Left lung (tissue), 14 donors: ENCODE measurements at places on chromosomes 3 and 15.
A peak's percentile ranks its signal among the peaks of the same experiment; 100 is the strongest.

DNA sequence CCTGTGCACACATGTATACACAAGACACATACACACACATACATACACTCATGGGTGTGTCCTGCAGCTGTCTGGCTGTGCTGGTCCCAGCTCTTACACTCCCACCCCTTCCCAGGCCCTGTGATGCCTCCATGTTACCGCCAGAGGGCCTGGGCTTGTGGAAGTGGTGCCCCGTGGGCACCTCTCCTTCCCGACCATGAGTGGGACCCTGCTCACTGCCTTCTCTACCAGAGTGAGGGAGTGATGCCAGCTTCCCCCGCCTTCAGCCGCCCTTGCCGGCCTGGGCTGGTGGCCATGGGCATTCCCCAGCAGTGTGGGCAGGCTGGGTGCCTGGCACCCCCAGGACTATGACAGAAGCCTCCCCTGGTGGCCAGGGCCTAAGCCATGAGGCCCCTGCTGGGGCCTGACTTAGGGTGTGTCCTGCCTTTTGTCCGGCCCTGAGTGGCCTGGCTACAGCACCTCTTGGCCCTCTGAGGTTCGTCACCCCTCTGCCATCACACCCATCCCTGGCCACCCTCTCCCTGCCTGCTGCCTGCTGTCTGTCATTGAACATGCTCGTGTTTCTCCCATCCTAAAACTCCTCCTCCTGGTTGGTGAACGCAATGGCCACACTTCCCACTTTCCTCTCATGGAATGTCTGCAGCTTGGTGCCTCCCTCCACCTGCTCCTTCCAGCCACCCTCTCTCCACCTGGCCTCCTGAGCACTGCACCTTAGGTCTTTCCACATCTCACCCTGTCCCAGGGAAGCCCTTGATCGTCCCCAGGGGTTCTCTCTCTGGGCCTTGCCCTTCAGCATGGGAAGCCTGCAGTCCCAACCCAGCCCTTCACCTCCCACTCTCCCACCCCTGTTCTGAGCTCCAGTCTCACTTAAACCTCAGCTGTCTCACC, 14.6 kb downstream of the HDAC11 start:
- H3K4me3 ChIP-seq = no peak overlapping the region
- H3K27ac ChIP-seq = no peak overlapping the region
- H3K4me1 ChIP-seq = peaks cover 7% of the 10 kb centered on the region
- H3K27me3 ChIP-seq = no peaks in the 10 kb centered on the region

GRCh38 chr3:31572236-31573004, 39.7 kb downstream of the STT3B start:
- H3K27ac ChIP-seq = no peak overlapping the region
- H3K4me3 ChIP-seq = no peak overlapping the region
- no peaks in the 10 kb centered on the region for H3K4me1 ChIP-seq
- no peaks in the 10 kb centered on the region for H3K27me3 ChIP-seq
- H3K36me3 ChIP-seq = no peaks in the 10 kb centered on the region

DNA sequence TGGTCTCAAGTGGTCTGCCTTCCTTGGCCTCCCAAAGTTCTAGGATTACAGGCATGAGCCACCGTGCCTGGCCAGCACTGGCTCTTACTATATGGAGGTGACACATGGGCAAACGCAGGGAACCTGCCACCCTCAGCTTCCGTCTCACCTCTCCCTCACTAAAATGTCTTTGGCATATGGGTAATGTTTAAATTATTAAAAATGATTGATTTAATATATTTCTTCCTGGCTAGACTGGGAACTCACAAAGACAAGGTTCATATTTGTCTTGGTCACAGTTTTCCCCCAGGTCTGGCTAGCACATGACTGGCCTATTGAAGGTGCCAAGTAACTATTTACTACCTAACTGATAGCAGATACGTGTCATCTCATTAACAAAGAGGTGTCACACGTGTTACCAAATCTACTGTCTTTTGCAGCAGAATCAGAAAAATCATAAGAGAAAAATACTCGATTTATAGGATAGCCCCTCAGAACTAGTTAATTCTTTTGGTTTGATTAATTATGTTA, 48.2 kb downstream of the SYNM start:
- H3K27me3 ChIP-seq = no peaks in the 10 kb centered on the region
- no peaks in the 10 kb centered on the region for H3K36me3 ChIP-seq
- DNase-seq = no peak
- H3K4me3 ChIP-seq = no peak overlapping the region
- no peak overlapping the region for H3K27ac ChIP-seq

DNA sequence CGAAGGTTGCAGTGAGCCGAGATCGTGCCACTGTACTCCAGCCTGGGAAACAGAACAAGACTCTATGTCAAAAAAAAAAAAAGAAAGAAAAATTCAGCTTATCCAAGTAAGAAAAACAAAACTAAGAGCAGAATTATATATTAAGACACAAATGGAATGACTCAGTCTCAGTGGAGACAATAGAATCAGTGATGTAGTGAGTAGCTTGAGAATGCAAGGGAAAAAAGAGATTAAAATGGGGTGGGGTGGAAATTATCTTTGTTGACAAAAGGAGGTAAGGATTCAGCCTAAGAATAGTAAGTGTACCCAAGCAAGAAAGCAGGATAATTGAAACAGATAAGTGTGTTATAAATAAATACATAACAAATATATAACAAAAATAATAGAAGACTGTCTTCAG, 70.7 kb downstream of the BLM start:
- H3K27me3 ChIP-seq = no peaks in the 10 kb centered on the region
- H3K4me3 ChIP-seq = no peak overlapping the region
- no peaks in the 10 kb centered on the region for H3K4me1 ChIP-seq
- no peaks in the 10 kb centered on the region for H3K36me3 ChIP-seq

GRCh38 chr3:12073106-12073505, 68.9 kb downstream of the SYN2 start:
- H3K27ac ChIP-seq = no peak overlapping the region
- no peaks in the 10 kb centered on the region for H3K36me3 ChIP-seq
- H3K27me3 ChIP-seq = no peaks in the 10 kb centered on the region

DNA sequence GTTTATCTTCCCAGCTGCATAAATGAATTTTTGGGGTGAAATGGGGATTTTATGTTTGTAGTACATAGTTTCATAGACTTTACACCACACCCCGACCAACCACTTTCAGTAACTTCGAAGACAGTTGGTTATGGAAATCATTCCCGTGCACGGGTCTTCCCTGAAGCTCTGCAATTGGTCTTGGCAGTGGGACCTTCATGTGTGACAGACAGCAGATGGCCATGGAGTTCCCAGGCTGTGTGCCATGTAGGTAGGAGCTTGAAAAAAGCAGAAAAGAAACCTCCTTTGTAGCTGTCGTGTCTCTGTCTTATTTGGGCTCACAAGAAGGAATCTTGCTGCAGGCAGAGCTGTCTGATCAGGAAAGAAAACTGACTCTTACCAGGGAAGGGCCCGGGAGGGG, 25.9 kb downstream of the EXOG start:
- no peak for DNase-seq
- no peak overlapping the region for H3K27ac ChIP-seq
- H3K4me1 ChIP-seq = no peaks in the 10 kb centered on the region
- no peaks in the 10 kb centered on the region for H3K27me3 ChIP-seq

GRCh38 chr3:194042927-194043326, 93.0 kb upstream of the HES1 start:
- H3K36me3 ChIP-seq = no peaks in the 10 kb centered on the region
- H3K4me3 ChIP-seq = no peak overlapping the region

DNA sequence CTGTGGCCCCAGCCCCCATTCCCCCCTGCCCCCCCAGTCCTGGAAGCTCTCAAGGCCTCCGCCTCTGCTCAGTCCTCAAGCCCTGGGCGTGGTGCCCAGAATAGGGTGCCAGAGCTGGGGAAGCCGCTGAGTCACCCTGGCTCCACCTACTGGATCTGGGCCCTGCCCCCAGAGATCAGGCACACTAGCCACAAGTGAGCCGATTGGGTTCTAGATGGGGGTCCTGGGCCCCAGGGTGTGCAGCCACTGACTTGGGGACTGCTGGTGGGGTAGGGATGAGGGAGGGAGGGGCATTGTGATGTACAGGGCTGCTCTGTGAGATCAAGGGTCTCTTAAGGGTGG, 5.7 kb downstream of the EIF4G1 start:
- peak; percentile 97 for DNase-seq
- peak overlapping the region; percentile 89 for H3K27ac ChIP-seq
- H3K36me3 ChIP-seq = peaks cover 5% of the 10 kb centered on the region
- peaks cover 78% of the 10 kb centered on the region for H3K4me1 ChIP-seq

DNA sequence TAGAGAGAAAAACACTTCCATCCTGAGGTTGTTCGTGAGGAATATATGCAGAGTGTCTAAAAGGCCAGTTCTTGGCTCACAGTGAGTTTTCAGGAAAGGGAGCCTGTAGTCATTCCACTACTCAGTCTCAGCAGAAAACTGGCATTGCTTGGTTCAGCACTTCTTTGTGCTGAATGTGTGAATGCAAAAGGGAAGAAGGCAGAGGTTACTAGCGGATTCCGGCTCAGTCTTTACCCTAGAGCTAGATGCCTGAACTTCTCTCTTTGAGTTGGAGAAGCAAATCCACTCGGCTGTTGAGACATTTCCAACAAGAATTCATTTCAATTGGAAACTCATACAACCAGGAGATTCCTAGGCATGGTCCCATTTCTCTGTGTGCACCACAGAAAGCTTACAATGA, 23.1 kb upstream of the FRMD4B start:
- peaks cover 10% of the 10 kb centered on the region for H3K4me1 ChIP-seq
- H3K36me3 ChIP-seq = no peaks in the 10 kb centered on the region
- no peak for DNase-seq
- H3K4me3 ChIP-seq = no peak overlapping the region

GRCh38 chr15:91376038-91376437, 276.0 kb downstream of the SV2B start:
- H3K27ac ChIP-seq = no peak overlapping the region
- no peak for DNase-seq
- H3K36me3 ChIP-seq = no peaks in the 10 kb centered on the region
- H3K4me3 ChIP-seq = no peak overlapping the region
- no peaks in the 10 kb centered on the region for H3K27me3 ChIP-seq

- H3K27ac ChIP-seq = no peak overlapping the region
- H3K36me3 ChIP-seq = no peaks in the 10 kb centered on the region
- H3K27me3 ChIP-seq = no peaks in the 10 kb centered on the region
- DNase-seq = no peak
- H3K4me3 ChIP-seq = no peak overlapping the region
- H3K4me1 ChIP-seq = no peaks in the 10 kb centered on the region
Observed at GRCh38 chr3:157810924-157811718, 295.1 kb downstream of the SHOX2 start.

DNA sequence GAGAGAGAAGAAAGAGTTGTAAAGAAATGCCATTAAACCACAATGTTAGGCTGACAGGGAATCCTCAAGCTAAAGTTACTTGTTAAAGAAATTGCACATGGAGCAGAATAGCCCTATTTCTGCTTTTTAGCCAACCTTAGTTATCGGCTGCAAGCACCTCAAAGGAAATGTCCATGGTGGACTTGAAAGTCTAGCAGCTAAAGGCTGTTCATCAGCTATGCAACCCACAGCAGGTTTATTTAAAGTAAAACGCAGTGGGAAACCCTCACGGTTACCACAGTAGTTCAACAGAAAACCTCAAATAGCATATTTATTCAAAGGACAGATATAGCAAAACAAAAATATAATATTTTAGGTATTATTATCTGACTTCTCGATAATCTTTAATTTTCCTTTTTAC, 967.2 kb downstream of the IGSF11 start:
- H3K27ac ChIP-seq = no peak overlapping the region
- H3K4me1 ChIP-seq = no peaks in the 10 kb centered on the region
- no peaks in the 10 kb centered on the region for H3K27me3 ChIP-seq
- no peaks in the 10 kb centered on the region for H3K36me3 ChIP-seq
- DNase-seq = no peak

GRCh38 chr3:64584179-64584578, 103.6 kb downstream of the ADAMTS9 start:
- no peak overlapping the region for H3K27ac ChIP-seq
- no peak overlapping the region for H3K4me3 ChIP-seq
- no peaks in the 10 kb centered on the region for H3K36me3 ChIP-seq
- DNase-seq = no peak
- H3K4me1 ChIP-seq = no peaks in the 10 kb centered on the region
- H3K27me3 ChIP-seq = no peaks in the 10 kb centered on the region

- H3K4me1 ChIP-seq = no peaks in the 10 kb centered on the region
- no peak overlapping the region for H3K4me3 ChIP-seq
- no peaks in the 10 kb centered on the region for H3K27me3 ChIP-seq
- no peaks in the 10 kb centered on the region for H3K36me3 ChIP-seq
- H3K27ac ChIP-seq = no peak overlapping the region
- no peak for DNase-seq
Observed at GRCh38 chr3:6640907-6641306, 220.0 kb upstream of the GRM7 start.

- no peaks in the 10 kb centered on the region for H3K36me3 ChIP-seq
- no peak overlapping the region for H3K27ac ChIP-seq
- no peaks in the 10 kb centered on the region for H3K27me3 ChIP-seq
Observed at GRCh38 chr15:91664224-91664836, 189.2 kb upstream of the SLCO3A1 start.

- peaks cover 98% of the 10 kb centered on the region for H3K4me1 ChIP-seq
- no peak overlapping the region for H3K4me3 ChIP-seq
- H3K27ac ChIP-seq = no peak overlapping the region
- no peak for DNase-seq
Observed at GRCh38 chr15:40332113-40332781, 8.5 kb downstream of the CCDC9B start.

- H3K36me3 ChIP-seq = no peaks in the 10 kb centered on the region
- H3K4me3 ChIP-seq = no peak overlapping the region
- no peaks in the 10 kb centered on the region for H3K27me3 ChIP-seq
- peak overlapping the region; percentile 47 for H3K27ac ChIP-seq
- DNase-seq = peak; percentile 53
Observed at GRCh38 chr3:72008226-72008996, 223.5 kb upstream of the PROK2 start.

GRCh38 chr3:94001191-94001590, 21.2 kb downstream of the ARL13B start:
- no peak for DNase-seq
- peaks cover 6% of the 10 kb centered on the region for H3K4me1 ChIP-seq
- H3K27me3 ChIP-seq = no peaks in the 10 kb centered on the region
- H3K27ac ChIP-seq = peak overlapping the region; percentile 62
- H3K4me3 ChIP-seq = no peak overlapping the region

- H3K27me3 ChIP-seq = no peaks in the 10 kb centered on the region
- H3K4me3 ChIP-seq = no peak overlapping the region
- DNase-seq = no peak
- no peaks in the 10 kb centered on the region for H3K36me3 ChIP-seq
- no peak overlapping the region for H3K27ac ChIP-seq
Observed at GRCh38 chr3:102605153-102605552, 170.3 kb downstream of the ZPLD1 start.

GRCh38 chr15:60219866-60220265, 177.9 kb downstream of the ANXA2 start:
- DNase-seq = no peak
- no peaks in the 10 kb centered on the region for H3K27me3 ChIP-seq
- H3K4me1 ChIP-seq = no peaks in the 10 kb centered on the region
- H3K27ac ChIP-seq = no peak overlapping the region
- no peaks in the 10 kb centered on the region for H3K36me3 ChIP-seq

GRCh38 chr3:54780336-54780735, 147.5 kb downstream of the LRTM1 start:
- no peak overlapping the region for H3K27ac ChIP-seq
- no peaks in the 10 kb centered on the region for H3K36me3 ChIP-seq
- no peaks in the 10 kb centered on the region for H3K27me3 ChIP-seq
- no peak overlapping the region for H3K4me3 ChIP-seq
- no peaks in the 10 kb centered on the region for H3K4me1 ChIP-seq

- H3K4me1 ChIP-seq = no peaks in the 10 kb centered on the region
- peak; percentile 70 for DNase-seq
- H3K27me3 ChIP-seq = no peaks in the 10 kb centered on the region
Observed at GRCh38 chr3:62622553-62623174, 249.3 kb upstream of the FEZF2 start.
